ENCODE measurements at places on chromosomes 11 and 22.

- no peak for DNase-seq
Measured at GRCh38 chr11:112315057-112315720, 54.5 kb upstream of the PLET1 start.

- no peak for DNase-seq
Measured at GRCh38 chr22:44398856-44399837, 86.4 kb upstream of the SHISAL1 start.

- no peak for DNase-seq
Measured at GRCh38 chr11:20060181-20060580, 100.1 kb downstream of the DBX1 start.

GRCh38 chr22:19615001-19615461 is 90.8 kb upstream of the CLDN5 start:
- no peak for DNase-seq

DNA sequence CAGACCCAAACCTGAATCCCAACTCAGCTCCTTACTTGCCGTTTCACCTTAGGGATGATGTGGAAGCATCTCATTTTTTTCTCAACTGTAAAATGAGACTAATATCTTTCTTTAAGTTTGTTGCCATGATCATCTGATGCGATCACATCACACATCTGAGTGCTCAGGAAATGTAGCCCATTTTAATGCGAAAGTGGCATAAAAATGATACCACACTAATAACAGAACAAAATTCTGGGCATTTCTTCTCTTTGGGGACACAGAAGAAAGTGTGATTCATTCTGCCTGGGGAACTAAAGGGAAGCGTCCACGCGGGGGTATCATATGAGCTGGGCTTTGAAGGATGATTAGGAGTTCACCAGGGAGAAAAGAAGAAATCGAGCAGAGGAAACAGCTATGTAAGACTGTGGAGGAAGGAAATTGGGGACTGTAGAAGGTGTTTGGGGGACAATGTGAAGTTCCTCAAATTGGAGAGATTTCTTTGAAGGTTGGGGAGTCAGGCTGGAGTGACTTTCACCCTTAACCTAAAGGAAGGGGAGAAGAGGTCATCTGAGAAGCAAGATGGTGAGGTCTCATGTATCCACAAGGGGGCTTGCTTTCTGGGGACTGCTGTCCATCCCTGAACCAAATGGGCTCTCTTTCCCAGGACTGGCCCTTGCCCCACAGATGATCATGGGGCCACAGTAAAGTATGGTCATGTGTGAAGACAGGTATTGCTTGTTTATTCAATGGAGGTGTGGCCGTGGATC is 49.7 kb upstream of the NNMT start:
- no peak for DNase-seq

GRCh38 chr11:16891964-16892363 is 122.2 kb downstream of the PLEKHA7 start:
- no peak for DNase-seq

- DNase-seq, result no peak
Measured at GRCh38 chr11:106959800-106960199, 58.5 kb downstream of the GUCY1A2 start.

DNA sequence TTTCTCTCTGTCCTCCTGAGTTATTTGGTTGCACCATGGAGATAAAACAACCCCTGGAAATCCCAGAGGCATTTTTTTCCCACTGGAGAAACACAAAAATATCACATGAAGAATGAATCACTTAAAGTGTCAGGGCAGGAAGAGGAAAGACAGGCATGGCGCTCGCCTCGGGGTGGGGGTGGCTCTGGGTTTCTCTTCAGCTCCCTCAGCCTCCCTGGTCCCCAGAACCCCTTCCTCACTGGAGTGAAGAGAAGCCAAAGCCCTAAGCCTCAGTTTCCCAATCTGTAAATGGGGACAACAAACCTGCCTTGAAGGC is 938 bp downstream of the SHISAL1 start:
- peak; percentile 58 for DNase-seq

GRCh38 chr11:85663080-85663752 is 1.7 kb downstream of the CREBZF start:
- peak; percentile 8 for DNase-seq

GRCh38 chr11:8342821-8343681 is 79.4 kb upstream of the LMO1 start:
- DNase-seq, result no peak

DNA sequence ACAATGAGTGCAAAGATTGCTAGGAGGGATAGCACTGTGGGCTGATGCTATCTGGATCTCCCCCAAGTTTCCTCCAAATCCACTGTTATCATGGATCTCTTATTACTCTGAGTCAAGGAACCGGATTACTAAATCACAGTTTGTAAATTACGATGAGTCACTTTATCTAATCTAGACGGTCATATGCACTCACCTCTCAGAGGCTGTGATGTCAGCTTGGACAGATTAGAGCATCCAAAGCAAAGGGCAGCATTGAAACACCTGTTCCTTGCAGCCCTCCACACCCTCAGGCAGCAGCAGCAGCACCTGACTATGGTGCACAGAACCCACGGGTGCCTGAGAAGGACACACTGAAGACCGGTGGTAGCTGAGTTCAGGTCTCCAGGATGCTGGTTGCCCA is 14.0 kb upstream of the POU2AF1 start:
- DNase-seq, result no peak

- DNase-seq, result no peak
Measured at GRCh38 chr11:971092-971690, 45.5 kb downstream of the AP2A2 start.

GRCh38 chr11:41056892-41057569 is 402.4 kb downstream of the LRRC4C start:
- DNase-seq, result no peak

DNA sequence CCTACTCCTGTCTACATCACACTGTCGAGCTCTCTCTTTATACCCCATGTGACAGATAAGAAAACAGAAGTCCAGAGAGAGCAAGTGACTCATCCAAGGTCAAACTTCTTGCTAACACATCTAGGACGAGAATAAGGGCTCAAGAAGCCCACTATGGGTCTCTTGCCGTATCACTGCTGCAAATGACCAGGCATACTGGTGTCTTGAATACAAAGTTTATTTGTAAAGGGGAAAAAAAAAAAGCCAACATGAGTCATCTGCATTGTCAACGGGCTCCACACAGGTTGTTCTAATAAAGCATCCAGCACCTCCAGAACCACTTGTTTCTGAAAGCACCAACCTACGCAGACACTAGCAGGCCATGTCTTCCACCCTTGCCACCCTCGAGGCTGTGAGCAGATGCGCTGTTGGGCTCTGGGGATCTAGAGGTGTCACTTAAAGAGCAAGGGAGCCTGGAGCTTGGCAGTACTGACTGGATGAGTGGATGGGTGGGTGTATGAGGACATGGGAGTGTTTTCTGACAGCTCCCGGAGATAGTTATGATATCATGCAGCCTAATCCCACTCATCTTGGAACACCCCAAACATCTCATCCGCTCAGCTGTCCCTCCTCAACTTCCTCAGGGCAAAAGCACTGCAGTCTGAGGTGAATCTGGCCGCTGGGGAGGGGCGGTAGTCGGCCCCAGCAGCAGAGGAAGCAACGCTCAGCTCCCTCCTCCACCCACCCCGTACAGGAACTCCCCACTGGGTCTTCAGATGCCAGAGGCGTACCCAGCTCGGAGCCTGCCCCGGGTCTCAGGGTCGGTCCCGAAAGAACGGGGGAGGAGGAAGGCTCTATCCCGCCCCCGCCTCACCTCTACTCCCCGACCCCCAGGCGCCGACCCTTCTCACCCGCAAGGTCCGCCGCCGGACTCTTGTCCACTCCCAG is 1.0 kb downstream of the SMCO4 start:
- peak; percentile 40 for DNase-seq

GRCh38 chr11:134261626-134262488 is 8.5 kb downstream of the ACAD8 start:
- DNase-seq, result no peak

Data from SJSA1 (cell line).